ENCODE measurements at places on chromosomes 6 and 20. TPM values are rescaled to one million over a fixed set of nuclear protein-coding genes. Genes with fewer than 3 reads are reported as not detected.

Gene VSX1
- not detected for total RNA-seq

Gene THEMIS
- 14.3 TPM for total RNA-seq

Gene MLN
- not detected for total RNA-seq

Gene SAMD10
- total RNA-seq: 37.5 TPM

Gene FLRT3
- total RNA-seq: not detected

Gene CST2
- not detected for total RNA-seq

Gene CAGE1
- total RNA-seq: 0.31 TPM

Gene MYCT1
- not detected for total RNA-seq

Gene TRIM38
- 24.5 TPM for total RNA-seq

Data from activated CD4-positive, alpha-beta T cell treated with anti-CD3 and anti-CD28 coated beads, Interleukin-2, amount 10 ng/mL, durations not matched to agents 24 days and 14 days (primary cell).